ENCODE measurements at places on chromosomes 11 and 22.
A peak's percentile ranks its signal among the peaks of the same experiment; 100 is the strongest.

- peak; percentile 18 for DNase-seq
These were observed 442.2 kb upstream of the DDI1 start for GRCh38 chr11:103594283-103594682.

DNA sequence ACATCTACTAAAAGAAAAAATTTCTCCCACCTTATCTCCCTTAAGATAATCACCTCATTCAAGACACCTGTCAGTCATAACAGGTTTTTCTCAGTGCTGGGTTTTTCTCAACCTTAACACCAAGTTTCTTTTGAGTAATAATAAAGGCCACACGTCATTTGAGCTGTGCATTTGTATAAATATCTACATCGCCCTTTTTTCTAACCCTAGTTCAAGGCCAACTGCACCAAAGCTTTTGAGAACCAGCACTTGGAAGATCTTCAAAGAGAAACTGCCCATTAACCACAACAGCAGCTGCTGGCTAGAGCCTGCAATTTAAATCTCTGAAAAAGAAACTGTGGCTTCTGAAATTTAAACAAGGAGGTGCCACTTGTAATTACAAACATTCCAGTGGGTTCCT, 6.9 kb downstream of the CADM1 start:
- DNase-seq: peak; percentile 55

DNA sequence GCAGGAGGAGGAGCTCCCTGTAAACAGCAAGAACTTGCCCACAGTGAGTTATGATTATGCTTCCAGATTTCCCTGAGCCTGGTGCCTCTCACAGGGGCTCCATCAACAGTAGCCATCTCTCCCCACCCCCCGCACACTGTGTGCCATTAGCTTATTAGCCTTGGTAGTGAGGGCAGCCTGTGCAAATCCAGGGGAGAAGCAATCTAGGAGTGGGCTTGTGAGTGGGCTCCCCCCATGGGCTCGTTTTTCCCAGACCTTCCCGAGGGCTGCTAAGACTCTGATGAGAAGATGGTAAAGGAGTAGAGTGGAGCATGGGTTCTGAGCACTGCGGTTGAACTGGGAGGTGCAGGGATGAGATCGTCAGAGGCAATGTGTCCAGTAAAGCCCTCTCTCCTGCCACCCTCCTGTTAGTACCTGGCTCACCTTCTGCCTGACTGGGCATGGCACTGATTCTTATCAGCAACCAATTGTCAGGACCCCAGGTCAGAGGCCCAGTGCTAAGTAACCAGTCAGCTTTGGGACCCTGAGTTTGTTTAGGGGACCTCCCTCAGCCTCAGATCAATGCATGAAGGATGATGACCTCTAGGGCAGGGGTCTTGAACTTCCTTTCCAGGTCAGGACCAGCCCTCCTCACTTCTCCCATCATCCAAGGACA, 38.4 kb upstream of the TP53I11 start:
- no peak for DNase-seq

- DNase-seq: no peak
These were observed 30.6 kb upstream of the QSER1 start for GRCh38 chr11:32861850-32862577.

GRCh38 chr11:83092488-83093384, 21.0 kb upstream of the RAB30 start:
- DNase-seq: peak; percentile 100

DNA sequence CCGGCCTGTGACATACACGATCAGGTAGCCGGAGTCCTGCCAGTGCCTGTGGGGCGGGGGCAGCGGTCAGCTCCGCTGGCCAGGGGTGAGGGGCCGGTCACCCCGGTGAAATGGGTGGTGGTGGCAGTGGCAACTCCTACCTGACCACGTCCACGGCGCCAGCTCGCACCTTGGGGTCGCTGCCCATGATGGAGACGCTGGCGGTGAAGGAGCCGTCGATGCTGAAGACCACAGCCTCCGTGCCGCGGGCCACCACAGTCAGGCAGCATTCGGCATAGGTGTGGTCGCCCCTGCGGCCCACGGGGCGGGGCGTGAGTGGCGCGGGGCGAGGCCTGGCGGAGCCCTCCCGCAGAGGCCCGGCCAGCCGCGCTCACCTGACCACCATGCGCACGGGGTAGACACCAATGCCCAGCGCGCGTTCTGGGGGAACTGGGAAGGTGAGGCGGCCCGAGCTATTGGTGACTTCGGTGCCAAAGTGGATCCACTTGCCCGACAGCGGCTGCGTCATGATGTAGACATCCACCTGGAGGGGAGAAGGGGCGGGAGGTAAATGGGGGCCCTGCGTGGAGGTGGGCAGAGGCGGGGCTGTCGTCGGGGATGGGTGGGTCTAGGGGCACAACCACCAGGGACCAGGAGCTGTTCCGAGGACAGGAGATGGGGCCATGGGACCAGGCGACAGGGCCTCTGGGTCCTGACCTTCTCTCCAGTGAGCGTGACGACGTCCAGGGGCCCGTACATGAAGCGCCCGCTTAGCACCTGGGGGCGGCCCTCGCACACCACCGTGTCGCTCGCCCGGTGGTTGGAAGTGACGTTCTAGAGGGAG, 10.9 kb downstream of the AIP start:
- DNase-seq: no peak

GRCh38 chr11:121321614-121322243, 29.2 kb downstream of the SC5D start:
- peak; percentile 70 for DNase-seq

GRCh38 chr11:99555486-99555885, 534.7 kb downstream of the CNTN5 start:
- no peak for DNase-seq

DNA sequence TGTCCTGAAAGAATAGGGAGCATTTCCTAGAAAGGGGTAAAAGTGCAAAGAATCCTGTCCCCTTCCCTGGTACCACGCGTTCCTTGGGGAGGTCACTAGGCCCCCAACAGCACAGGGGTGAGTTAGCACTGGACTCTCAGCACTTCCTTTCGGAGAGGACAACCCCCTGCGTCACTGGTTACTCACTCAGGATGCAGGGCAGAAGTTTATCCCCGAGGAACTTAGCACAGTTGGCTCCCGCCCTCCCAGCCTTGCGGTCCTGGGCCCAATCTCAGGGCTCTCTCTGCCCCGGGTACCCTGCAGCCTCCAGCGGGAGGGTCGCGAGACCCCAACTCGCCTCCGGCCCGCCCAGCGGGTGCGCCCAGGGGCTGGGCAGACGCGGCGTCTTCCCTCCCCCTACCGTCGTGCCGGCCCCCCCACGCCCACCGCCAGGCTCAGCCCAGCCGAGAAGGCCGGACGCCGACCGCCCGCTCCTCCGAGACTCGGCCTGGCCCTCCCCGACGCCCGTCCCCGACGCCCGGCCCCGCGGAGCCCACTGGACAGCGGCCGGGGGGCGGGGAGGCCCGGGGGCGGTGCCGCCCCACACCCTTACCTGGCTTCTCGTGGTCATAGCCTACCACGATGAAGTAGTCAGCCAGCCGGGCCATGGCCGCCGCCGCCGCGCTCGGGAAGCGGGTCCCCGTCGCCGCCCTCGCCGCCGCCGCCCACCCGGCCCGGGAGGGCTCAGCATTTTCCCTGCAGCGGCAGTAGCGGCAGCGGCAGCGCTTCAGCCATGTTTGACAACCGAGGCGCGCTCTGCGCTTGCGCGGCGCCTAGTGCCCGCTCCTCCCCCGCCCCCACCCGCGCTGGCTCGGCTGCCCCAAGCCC, at the start of gene SBF2:
TSS of gene SBF2 (minus strand) at position 797 of the 867 bp plus-strand sequence. CDS start at position 647, 150 bp downstream.
- DNase-seq: peak; percentile 85

DNA sequence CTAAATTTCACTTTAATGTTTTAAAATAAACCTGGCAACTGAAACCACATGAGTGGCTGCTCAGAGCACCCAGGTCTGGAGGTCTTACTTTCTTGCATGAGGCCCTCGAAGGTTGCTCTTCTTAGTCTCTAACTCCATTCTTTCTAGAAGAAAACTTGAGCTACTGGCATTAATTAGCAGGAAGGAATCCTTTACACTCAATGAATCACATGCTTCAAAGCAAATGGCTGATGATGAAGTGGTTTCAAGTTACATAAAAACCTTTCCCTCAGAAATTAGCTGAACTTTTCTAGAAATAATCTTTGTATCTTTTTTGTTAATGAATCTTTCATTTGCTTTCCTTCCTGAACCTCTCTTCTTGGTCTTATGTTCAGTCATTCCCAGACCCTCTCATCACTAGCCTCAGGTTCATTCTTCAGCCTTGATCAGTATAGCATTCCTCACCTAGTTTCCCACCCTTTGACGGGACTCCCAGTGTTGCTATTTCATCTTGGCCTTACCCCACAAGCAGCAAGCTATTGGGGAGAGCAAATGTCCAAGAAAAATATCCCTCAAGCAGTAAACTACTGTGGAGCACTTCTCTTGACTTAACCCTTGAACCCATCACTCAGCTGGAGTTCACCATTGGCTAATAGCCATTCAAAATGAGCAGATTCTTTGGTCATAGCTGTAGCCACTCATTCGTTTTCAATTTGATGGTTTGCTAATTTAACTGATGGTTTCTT, 75.1 kb downstream of the INSC start:
- peak; percentile 20 for DNase-seq

Data from DMS53 (cell line).